ENCODE measurements at places on chromosomes 7 and 10. TPM values are rescaled to one million over a fixed set of nuclear protein-coding genes. Genes with fewer than 3 reads are reported as not detected.

DNA sequence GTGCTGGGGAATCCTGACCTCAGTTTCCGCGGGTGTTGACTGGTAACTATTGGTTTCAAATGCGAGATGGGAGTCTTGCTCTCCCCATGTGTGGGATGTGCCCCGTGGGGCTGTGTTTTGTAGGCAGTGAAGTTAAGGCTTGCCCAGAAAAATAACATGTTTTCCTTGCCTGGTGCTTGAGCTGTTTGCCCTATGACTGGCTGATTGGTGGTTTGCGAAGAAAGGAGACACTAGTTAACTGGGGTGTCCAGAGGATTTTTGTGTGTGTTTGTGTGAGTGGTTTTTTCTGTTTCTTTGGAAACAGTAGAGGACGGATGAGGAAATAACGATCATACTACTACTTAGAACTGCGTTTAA lies 61.9 kb downstream of the CREB5 start:
- H3K4me3 ChIP-seq = no peak overlapping the region
- no peak overlapping the region for H3K27ac ChIP-seq
- DNase-seq = no peak
- H3K27me3 ChIP-seq = peaks cover 47% of the 10 kb centered on the region
- no peaks in the 10 kb centered on the region for H3K36me3 ChIP-seq

DNA sequence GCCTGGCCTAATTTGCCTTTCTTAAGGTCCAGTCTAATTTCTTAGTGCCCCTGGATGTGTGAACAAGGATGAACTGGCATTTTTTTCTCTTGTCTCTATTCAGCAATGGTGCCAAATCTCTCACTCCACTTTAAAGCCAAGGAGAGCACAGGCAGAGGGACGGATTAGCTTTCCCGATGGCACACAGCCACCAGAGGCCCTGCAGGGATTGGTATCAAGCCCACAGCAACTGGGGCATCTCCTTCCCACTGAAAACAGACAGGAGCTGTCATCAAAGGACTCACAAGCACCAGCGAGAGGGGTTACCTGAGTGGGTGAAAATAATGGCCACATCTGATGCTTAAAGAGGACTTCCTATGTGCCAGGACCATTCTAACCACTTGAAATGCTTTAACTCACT lies 83.1 kb downstream of the ITIH5 start:
- peaks cover 7% of the 10 kb centered on the region for H3K27me3 ChIP-seq
- no peak for DNase-seq
- no peak overlapping the region for H3K27ac ChIP-seq

DNA sequence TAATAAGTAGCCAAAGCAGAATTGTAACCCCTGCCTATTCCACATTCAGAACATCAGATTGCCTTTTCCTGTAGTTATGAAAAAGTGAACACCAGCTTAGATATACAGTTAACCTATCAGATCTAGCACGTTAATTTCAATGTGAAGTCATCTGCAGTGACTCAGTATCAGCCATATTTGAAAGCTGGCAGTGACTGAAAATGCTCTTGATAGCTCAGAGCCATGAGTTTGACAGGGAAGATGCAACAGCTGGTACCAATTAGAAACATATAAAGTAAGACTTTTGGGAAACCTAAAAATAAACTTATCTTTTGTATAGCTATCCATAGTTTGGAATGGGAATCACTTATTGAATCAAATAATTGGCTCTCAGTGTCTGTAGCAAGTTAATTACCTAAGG lies 284.1 kb upstream of the NPSR1 start:
- H3K27me3 ChIP-seq = no peaks in the 10 kb centered on the region
- H3K36me3 ChIP-seq = no peaks in the 10 kb centered on the region
- no peak overlapping the region for H3K4me3 ChIP-seq

GRCh38 chr10:100970914-100971811 lies 1.9 kb downstream of the SEMA4G start:
- no peak overlapping the region for H3K27ac ChIP-seq
- peak overlapping the region; percentile 41 for H3K4me3 ChIP-seq
- no peaks in the 10 kb centered on the region for H3K27me3 ChIP-seq
- H3K36me3 ChIP-seq = peaks cover 2% of the 10 kb centered on the region

The EMX2 gene
- total RNA-seq = not detected

DNA sequence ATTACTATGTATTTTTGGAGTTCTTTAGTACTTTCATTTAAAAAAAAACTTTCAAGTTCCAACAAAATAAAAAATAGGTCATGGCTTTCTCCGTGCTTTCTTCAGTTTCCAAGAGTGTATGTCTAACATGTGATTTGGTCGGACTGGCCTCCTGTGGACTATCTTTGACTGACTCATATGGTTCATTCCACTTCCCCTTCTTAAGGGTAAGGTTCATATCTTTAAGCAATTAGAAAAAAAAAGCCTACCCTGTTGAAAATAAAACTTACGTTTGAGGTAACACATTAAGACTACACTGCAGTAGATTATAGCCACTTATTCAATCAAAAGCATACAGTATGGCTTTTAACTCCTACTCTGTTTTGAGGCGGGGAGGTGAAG lies 112.8 kb upstream of the AHR start:
- peak overlapping the region; percentile 40 for H3K27ac ChIP-seq
- no peaks in the 10 kb centered on the region for H3K36me3 ChIP-seq
- DNase-seq = no peak
- no peaks in the 10 kb centered on the region for H3K27me3 ChIP-seq

GRCh38 chr10:69483963-69484362 lies 32.7 kb downstream of the TSPAN15 start:
- no peaks in the 10 kb centered on the region for H3K27me3 ChIP-seq
- H3K4me3 ChIP-seq = no peak overlapping the region
- no peak overlapping the region for H3K27ac ChIP-seq

DNA sequence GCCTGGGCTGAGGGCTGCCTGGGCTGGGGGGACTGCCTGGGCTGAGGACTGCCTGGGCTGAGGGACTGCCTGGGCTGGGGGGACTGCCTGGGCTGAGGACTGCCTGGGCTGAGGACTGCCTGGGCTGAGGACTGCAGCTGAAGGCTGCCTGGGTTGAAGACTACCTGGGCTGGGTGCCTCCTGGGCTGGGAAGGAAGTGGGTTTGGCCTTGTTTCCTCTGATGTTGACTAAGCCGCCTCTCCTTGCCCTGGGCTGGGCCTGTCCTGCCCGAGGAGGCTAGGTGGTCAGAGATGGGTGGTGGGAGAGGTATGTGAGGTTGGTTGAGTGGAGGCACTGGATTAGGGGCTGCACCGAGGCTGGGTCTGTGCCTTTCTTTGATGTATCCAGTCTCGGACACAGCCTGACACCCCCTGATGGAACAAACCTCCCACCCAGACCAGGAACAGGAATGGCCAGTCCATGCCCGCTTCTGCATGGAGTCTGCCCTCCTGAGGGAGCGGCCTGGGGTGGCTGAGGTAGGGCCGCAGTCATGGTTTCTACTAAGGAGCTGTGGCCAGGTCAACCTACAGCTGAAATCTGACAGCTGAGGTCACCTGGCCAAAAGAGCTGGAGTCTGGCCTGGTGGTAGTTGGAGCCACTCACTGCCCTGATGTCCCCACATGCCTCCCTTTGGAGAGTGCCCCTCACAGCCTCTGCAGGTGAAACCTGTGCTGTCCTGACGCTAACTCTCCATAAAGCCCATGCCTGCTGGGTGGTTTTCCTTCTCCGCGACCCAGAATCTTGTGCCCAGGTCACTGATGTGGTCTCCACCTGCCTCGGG lies 22.3 kb downstream of the SCART1 start:
- DNase-seq = peak; percentile 16
- peaks cover 19% of the 10 kb centered on the region for H3K4me1 ChIP-seq

GRCh38 chr10:118841881-118842605 lies 87.3 kb upstream of the CACUL1 start:
- H3K27ac ChIP-seq = no peak overlapping the region
- H3K27me3 ChIP-seq = peaks cover 7% of the 10 kb centered on the region

GRCh38 chr10:128645486-128645885 lies 519.3 kb upstream of the MKI67 start:
- no peaks in the 10 kb centered on the region for H3K4me1 ChIP-seq
- peaks cover 5% of the 10 kb centered on the region for H3K27me3 ChIP-seq
- H3K27ac ChIP-seq = no peak overlapping the region
- H3K4me3 ChIP-seq = no peak overlapping the region

DNA sequence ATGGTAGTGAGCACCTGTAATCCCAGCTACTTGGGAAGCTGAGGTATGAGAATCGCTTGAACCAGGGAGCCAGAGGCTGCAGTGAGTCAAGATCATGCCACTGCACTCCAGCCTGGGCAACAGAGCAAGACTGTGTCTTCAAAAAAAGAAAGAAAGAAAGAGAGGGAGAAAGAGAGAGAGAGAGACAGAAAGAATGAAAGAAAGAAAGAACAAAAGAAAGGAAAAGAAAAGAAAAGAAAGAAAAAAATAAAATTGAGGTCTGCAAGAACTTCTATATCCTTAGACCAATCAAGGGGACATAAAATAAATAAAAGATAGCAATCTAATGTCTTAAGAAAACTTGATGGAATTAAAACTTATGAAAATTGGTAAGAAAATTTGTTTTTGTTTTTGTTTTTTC lies 34.9 kb upstream of the PARD3 start:
- H3K27ac ChIP-seq = peak overlapping the region; percentile 2
- no peaks in the 10 kb centered on the region for H3K36me3 ChIP-seq
- no peaks in the 10 kb centered on the region for H3K4me1 ChIP-seq
- H3K4me3 ChIP-seq = no peak overlapping the region

- no peak overlapping the region for H3K27ac ChIP-seq
- no peaks in the 10 kb centered on the region for H3K4me1 ChIP-seq
- peaks cover 7% of the 10 kb centered on the region for H3K27me3 ChIP-seq
Observed at GRCh38 chr7:142894112-142894984, 8.8 kb upstream of the TRPV6 start.

The UCMA gene
- total RNA-seq = not detected

The LRRD1 gene
- total RNA-seq = not detected

DNA sequence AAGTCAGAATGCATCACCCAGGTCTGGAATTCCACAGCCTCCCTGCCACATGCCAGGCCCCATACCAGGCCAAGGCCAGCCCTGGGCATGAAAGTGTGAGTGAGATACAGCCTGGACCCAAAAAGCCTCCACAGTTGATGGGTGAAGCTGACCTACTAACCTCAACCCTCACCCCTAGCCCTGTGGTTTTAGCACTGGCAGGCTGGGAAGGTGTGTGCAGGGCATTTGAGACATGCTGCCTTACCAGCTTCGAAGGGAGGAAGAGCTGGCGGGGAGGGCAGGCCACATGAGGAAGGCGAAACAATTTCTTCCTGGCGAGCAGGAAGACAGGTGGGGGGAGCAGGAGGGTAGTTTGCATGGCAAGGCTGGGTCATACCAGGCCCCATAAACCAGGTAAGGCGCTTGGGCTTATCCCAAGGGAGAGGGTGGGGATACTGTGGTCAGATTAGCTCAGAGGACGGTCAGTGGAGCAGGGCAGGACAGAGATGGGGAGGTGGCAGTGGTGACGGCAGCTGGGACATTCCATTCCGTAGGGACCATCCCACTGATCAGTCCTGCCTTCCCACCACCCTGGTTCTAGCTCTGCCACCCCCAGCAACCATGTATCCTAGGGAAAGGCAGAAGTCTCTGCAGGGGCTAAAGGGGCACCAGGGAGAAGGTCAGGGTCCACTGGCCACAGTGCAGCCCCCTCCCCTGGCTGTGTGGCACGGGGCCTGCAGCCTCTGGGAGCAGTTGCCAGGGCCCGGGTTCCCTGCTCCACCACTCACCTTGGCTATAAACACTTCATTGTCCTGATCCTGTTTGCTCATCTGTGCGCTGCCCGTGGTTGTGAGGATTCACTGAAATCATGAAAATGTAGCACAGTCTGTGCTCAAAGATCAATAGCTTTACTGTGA lies 155.8 kb downstream of the NRF1 start:
- no peaks in the 10 kb centered on the region for H3K27me3 ChIP-seq
- H3K4me3 ChIP-seq = no peak overlapping the region
- H3K36me3 ChIP-seq = no peaks in the 10 kb centered on the region
- no peaks in the 10 kb centered on the region for H3K4me1 ChIP-seq
- H3K27ac ChIP-seq = no peak overlapping the region

DNA sequence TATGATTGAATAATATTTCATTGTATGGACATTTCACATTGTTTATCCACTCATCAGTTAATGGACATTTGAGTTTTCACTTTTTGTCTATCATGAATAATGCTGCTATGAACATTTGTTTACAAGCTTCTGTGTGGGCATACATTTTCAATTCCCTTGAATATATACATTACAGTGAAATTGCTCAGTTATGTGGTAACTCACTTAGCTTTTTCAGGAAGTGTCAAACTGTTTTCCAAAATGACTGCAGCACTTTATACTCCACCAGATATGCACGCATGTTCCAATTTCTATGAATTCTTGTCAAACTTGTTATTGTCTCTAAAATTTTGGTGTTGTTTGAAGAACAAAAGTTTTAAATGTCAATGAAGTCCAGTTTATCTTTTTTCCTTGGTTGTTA lies 401.2 kb downstream of the THSD7A start:
- H3K4me3 ChIP-seq = no peak overlapping the region
- no peak overlapping the region for H3K27ac ChIP-seq
- no peaks in the 10 kb centered on the region for H3K27me3 ChIP-seq

DNA sequence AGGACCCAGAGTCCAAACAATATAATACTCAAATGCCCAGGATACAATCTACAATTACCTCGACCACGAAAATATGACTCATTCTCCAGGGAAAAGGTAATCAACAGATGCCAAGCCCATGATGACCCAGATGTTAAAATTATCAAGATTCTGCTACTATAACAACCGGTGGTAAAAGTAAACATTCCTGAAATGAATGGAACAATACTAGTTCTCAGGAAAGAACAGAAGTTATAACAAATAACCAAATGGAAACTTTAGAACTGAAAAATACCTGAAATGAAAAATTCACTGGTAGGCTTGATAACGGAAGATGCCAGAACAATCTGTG lies 34.1 kb upstream of the GUSB start:
- DNase-seq = no peak
- H3K27ac ChIP-seq = no peak overlapping the region
- H3K4me1 ChIP-seq = no peaks in the 10 kb centered on the region
- no peaks in the 10 kb centered on the region for H3K27me3 ChIP-seq
- H3K36me3 ChIP-seq = no peaks in the 10 kb centered on the region

The AEBP1 gene
- total RNA-seq = 18.4 TPM

- H3K27me3 ChIP-seq = peaks cover 68% of the 10 kb centered on the region
- H3K4me1 ChIP-seq = peaks cover 40% of the 10 kb centered on the region
- peak overlapping the region; percentile 78 for H3K4me3 ChIP-seq
- H3K27ac ChIP-seq = peak overlapping the region; percentile 29
- DNase-seq = peak; percentile 63
Observed at GRCh38 chr10:26215935-26216584, 514 bp upstream of the GAD2 start.

GRCh38 chr7:44177570-44178131 lies 11.6 kb downstream of the GCK start:
- no peaks in the 10 kb centered on the region for H3K4me1 ChIP-seq
- H3K27ac ChIP-seq = no peak overlapping the region
- no peak overlapping the region for H3K4me3 ChIP-seq
- H3K27me3 ChIP-seq = peaks cover 10% of the 10 kb centered on the region
- H3K36me3 ChIP-seq = no peaks in the 10 kb centered on the region

GRCh38 chr7:11410656-11411644 lies 421.0 kb downstream of the THSD7A start:
- no peak overlapping the region for H3K27ac ChIP-seq
- no peaks in the 10 kb centered on the region for H3K4me1 ChIP-seq
- no peaks in the 10 kb centered on the region for H3K36me3 ChIP-seq
- H3K27me3 ChIP-seq = no peaks in the 10 kb centered on the region

GRCh38 chr10:124308811-124309210 lies 109.9 kb downstream of the OAT start:
- H3K36me3 ChIP-seq = no peaks in the 10 kb centered on the region
- H3K4me3 ChIP-seq = no peak overlapping the region
- H3K27ac ChIP-seq = no peak overlapping the region
- no peaks in the 10 kb centered on the region for H3K4me1 ChIP-seq
- H3K27me3 ChIP-seq = no peaks in the 10 kb centered on the region

The GIMAP8 gene
- 13.1 TPM for total RNA-seq

GRCh38 chr7:148903504-148903903 lies 19.4 kb upstream of the EZH2 start:
- H3K27me3 ChIP-seq = no peaks in the 10 kb centered on the region
- no peaks in the 10 kb centered on the region for H3K36me3 ChIP-seq
- H3K4me3 ChIP-seq = no peak overlapping the region
- H3K4me1 ChIP-seq = peaks cover 45% of the 10 kb centered on the region
- no peak overlapping the region for H3K27ac ChIP-seq
